Lower leg skin (tissue), 4 donors: ENCODE measurements at places on chromosomes 16 and 17. TPM values are rescaled to one million over a fixed set of nuclear protein-coding genes. Genes with fewer than 3 reads are reported as not detected.

- no peak for DNase-seq
Measured at GRCh38 chr17:44831371-44831770, 1.3 kb upstream of the GJC1 start.

- DNase-seq = no peak
Measured at GRCh38 chr17:80768389-80768788, 223.3 kb upstream of the CHMP6 start.

DNA sequence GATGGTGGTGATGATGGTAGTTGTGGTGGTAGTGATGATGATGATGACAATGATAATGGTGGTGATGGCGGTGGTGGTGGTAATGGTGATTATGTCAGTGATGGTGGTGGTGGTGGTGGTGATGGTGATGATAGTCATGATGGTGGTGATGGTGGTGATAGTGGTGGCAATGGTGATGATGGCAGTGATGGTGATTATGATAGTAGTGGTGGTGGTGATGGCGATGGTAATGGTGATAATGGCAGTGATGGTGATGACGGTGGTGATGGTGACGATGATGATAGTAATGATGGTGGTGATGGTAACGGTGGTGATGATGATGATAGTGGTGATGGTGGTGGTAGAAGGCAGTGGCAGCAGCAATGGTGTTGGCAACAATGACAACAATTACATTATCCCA is 55.3 kb downstream of the RBFOX3 start:
- no peak for DNase-seq

DNA sequence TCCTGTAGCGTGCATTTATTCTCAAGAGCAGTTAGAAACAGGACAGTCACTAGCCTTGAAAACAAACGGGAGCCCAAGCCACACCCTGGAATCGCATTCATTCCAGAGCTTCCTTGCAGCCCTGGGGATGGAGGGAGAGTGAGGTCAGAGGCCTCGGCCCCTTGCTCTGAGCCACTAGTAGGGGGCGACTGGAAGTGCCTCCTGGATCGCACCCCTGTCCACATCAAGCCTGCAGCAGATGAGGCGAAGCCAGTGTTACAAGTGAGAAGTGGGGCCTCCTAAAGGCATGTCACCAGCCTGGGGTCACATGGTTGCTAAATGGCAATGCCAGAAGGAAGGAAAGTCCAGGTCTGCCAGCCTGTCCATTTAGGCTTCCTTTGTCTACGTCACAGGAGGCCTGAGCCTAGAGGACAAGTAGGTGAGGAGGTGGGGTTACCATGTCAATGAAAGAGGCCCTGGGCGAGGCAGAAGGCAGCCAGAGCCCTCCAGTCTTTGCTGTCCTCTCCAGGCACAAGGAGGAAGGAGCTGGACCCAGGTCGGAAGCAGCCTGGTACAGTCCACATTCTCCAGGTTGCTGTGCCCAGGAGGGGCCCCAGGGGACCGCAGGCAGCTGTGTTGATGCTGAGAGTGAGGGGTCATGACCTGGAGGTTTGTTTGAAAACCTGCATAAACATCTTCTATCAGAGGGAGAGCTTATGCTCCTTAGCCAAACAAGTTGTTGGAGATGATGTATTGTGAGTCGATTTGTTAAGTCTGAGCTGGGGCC is 3.0 kb upstream of the RCVRN start:
- DNase-seq = no peak

DNA sequence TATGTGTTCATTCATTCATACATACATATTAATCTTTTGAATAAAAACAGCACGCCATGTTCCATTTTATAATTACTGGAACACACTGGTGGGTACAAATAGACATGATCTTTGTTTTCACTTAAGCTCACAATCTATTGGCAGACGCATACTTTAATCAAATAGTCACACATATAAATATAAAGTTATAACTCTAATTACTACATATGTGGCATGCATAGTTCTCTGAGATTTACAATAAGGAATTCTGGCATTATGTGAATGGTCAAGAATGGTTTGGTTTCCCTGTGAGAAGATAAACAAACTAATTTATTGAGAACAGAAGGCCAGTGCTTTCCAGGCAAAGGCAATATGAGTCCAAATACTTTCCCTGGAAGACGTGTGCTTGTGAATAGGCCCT is 576.2 kb downstream of the CDH8 start:
- no peak for DNase-seq

DNA sequence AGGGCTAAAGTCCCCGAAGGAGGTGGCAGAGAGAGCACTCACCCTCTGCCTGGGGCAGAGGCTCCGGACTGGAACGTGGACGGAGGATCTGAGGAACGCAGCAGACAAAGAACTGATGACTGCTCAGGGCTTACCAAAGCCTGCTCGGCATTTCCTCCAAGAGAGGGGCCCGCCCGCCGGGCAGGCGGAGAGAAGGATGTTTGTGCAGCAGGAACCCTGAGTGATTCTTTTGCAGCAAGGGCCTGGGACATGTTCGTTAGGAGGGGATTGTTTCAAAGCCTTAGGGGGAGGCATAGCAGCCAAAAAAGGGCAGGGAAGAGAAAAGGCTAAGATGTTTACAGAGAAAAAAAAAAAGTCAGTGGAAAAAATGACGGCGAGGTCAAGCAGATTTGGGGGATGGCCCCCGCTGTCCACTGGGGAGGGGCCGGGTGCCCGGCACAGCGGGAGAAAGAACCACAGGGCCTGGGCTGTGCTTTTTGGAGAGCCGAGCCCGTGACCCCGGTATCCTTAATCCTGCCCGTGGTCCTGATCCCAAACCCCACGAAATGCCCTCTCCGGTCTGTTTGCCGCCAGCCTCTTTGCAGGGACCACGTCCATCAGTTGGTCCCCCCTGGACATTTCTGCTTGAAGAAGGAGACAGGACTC is 129.3 kb downstream of the NTN1 start:
- no peak for DNase-seq

GRCh38 chr16:28052274-28053128 is 11.0 kb downstream of the GSG1L start:
- no peak for DNase-seq

DNA sequence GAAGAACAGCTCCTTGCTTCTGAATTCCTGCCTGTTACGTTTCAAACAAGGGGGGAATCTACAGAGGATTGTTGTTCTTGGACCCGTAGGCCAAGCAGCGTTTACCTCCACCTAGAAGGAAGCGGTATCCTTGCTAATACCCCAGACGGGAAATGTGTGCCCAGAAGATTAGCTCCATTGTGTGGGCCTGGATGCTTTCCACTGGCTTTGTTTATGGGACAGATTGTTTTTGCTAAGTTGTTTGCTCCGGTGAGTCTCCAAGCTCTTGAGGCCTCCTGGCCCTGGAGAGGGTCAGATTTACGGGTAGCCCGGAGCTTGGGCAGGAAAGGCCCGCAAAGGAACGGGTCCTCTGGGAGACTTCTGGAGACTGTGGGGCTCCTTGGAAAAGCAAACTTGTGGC is 28.4 kb upstream of the MRTFB start:
- DNase-seq = peak; percentile 46

DNA sequence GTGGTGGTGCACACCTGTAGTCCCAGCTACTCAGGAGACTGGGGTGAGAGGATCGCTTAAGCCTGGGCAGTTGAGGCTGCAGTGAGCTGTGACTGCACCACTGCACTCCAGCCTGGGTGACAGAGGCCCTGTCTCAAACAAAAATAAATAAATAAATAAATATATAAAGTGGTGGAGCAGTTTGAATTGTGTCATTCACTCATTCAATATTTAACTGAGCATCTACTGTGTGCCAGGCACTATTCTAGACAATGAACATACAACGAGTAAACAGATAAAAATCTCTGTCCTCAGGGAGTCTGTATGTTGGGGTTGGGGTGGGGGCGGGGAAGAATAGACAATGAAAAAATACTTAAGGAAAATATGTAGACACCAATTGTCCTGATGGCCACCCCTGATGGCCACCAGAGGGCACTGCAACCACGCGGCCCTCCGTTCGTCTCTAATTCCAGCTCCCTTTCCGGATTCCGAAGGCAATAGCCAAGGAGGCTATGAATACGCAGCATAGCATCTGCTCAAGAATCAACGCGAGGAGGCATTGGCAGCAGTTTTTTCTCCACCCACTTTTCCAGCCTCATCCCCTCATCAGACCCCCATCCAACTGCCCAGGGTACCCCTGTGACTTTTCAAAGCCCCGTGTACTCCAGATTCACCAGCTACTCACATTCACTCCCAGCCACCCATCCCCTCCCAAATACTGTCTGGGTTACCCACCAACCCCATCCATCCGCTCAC is 21.4 kb downstream of the QPRT start:
- peak; percentile 67 for DNase-seq

- DNase-seq = no peak
Measured at GRCh38 chr16:9238346-9238745, 146.9 kb downstream of the HAPSTR1 start.

DNA sequence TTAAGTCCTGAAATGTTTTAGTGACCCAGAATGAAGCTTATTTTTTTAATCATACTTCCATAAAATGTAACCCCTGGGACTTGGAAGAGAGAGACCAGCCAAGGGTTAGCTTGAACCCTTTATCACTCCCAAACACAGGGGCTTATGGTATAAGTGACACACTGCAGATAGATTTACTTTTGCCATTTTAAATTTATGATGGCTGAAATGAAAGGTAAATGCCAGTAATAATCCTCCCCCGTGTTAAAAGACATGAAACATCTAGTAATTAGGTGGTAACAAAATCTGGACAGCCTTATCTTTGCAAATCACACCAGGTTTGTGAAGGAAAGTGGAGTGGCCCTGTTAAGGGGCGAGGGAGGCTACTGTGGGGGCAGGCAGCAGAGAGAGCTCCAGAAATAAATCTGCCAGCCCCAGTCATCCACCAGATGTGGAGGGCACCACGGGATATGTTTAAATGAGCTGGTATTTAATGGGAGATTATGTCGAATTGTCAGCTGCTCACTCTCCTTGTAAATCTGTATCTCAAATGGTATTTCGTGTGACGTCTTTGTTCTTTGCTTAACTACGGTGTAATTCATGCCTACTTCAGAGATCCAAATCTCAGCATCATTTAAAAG is 326.5 kb downstream of the WWOX start:
- DNase-seq = no peak

DNA sequence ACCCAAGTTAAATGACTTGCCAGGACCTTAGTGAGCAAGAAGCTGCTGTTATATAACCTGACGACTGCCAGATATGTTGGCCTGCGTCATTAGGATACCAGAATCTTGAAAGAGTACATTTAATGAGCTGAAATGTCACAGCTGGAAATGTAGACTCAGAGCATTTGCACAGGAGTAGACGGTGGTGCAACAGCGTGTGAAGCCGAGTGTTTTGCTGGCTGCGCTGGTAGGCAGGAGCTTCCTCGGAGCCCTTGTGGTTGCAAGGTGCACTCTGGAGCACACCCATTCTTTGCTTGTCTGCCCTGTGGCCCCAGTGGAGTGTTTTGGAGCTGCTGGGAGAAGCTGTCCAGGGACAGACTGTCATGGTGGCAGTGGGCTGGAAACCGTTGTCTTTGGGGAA is 79.3 kb downstream of the BANP start:
- no peak for DNase-seq

DNA sequence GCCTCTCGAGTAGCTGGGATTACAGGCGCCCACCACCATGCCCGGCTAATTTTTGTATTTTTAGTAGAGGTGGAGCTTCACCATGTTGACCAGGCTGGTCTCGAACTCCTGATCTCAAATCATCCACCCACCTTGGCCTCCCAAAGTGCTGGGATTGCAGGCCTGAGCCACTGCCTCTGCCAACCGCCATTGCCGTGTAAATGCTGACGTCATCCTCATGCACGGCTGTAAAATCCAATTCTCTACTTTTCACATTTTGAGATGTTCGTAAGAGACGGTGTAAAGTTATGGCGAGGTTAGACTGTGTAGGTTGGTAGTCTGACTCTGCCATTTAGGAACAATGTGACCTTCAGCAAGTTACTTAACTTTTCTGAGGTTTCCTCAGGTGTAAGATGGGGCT is 1.7 kb upstream of the DNAJA2 start:
- DNase-seq = no peak

- DNase-seq = no peak
Measured at GRCh38 chr16:77951788-77952187, 70.6 kb upstream of the CLEC3A start.

DNA sequence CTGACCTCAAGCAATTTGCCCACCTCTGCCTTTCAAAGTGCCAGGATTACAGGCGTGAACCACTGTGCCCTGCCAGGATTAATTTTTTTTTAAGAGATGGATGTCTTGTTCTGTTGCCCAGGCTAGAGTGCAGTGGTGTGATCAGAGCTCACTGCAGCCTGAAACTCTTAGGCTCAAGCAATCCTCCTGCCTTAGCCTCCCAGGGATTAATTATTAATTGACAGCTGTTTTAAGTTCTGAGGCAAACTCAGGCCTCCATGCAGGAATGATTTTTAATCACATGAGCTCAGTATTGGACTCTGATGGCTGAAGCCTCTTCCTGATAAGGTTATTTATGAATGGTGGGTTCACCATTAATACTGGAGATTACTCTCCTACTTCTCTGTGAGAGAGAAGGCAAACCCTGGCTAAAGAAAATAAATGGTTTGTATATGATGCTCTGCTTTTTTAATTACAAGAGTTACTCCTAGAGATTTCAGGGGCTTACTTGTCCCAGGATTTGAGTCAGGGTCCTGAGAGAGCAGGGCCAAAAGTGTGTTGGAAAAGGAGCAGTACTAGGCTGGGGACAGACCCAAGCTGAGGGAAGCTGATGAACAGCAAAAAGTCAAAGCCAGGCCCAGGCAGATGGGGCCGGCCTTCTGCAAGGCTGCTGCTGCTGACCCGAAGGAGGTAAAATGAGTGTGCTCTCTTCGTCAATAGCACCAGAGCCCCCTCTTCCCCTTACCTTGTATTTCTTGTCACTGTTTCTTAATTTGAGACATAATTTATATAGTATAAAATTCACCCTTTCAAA is 56.9 kb upstream of the HAS3 start:
- DNase-seq = peak; percentile 49

Gene KRTAP4-11
- total RNA-seq = not detected

Gene TBC1D3E
- total RNA-seq = not detected

Gene PRSS53
- total RNA-seq = 2.8 TPM

Gene OTOA
- not detected for total RNA-seq

Gene KRT17
- 1,574 TPM for total RNA-seq

Gene ACSM5
- total RNA-seq = 1.5 TPM

Gene ZNF207
- total RNA-seq = 93.5 TPM

Gene KRTAP4-5
- total RNA-seq = 0.34 TPM

Gene OTOP3
- not detected for total RNA-seq

Gene KRT20
- 0.12 TPM for total RNA-seq

Gene C17orf50
- not detected for total RNA-seq

Gene MEIOB
- total RNA-seq = 0.42 TPM
